ENCODE measurements at places on chromosomes 6 and 20.

GRCh38 chr20:13186043-13186774, 34.9 kb upstream of the ISM1 start:
- no peak for DNase-seq

- no peak for DNase-seq
Observed at GRCh38 chr6:56335726-56336125, 88.3 kb upstream of the COL21A1 start.

DNA sequence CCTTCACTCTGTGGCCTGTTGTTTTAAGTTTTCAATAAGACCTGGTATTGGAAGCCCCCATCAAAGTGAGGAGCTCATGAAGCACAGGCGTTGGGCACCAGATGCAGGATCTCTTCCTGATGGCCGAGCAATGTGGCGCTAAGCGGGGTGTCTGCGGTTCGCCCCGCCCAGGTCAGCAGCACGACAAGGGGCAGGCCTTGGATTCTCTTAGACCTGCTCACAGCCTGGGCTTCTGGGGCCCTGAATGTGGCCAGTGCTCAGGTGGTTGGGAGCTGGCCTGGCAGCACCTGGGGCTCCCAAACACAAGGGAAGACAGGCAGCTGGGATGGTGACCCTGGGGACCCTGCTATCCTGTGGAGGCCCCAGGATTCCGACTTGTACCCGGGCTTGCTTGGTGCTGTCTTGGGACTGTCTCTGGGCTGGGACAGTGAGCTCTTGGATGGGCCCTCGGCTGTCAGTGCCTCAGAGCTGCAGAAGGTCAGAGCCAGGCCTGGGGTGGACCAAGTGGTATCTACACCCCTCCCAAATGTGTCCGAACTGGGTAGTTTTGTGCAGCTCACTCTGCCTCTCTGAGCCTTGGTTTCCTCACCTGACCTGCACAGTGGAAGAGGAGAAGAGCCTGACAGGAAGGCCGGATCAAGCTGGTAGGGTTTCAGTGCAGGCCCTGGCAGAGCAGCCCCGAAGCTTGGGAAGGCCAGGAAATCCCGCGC, 69.1 kb downstream of the PHACTR3 start:
- DNase-seq: no peak

- peak; percentile 96 for DNase-seq
Observed at GRCh38 chr20:59042796-59043631, 428 bp upstream of the PRELID3B start.

DNA sequence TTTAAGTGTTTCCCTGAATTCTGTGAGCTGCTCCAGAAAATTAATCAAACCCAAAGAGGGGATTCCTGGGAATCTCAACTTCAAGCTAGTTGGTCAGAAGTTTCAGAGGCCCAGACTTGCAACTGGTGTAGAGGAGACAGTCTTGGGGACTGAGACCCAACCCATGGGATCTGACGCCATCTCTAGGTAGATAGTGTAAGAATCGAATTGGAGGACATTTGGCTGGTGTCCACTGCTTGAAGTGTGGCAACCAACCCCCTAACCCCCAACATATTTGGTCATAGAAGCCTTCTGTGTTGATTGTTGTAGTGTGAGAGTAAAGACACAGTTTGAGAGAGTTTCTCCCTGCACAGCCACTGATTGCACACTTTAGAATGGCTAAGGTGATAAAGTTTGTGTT, 103.5 kb upstream of the CARMIL1 start:
- DNase-seq: no peak

DNA sequence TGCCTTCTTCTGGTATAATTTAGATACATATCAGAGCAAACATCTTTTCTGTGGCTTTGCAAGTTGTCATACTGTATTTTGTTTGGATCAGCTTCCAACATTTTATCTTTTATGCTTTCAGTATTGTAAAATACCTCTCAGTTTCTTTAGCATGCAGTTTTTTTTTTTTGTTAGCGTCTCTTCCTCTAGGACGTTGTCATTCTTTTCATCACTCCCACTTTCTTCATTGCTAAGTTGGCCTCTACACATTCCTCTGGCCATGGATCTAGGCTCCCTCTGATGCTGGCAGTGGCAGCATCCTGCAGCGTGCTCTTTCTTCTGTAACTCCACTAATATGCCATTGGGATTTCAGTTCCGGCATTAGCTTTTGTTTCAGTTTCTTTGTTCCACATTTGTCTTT, 21.7 kb downstream of the RPRD1B start:
- no peak for DNase-seq

DNA sequence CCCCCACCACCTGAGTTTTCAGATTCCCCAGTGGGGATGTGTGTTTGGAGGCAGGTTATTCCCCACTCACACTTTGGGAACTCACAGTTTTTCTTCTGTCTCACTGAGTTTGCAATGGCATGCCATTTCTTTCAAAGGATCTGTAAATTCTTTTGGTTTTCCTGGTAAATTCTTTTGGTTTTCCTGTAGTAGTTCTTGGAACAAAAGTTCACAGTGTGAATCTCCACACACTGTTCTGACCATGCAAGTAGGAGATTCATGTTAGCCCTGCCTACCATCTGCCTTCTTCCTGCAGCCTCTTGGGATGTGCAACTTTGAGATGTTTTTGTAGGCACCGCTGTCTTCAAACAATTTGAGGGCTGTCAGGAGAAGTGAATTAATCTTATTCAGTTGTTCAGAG, 165.6 kb upstream of the OGFRL1 start:
- no peak for DNase-seq

GRCh38 chr6:63424636-63425035, 104.9 kb upstream of the LGSN start:
- no peak for DNase-seq

GRCh38 chr6:5184218-5184617, 76.5 kb downstream of the LYRM4 start:
- DNase-seq: no peak

DNA sequence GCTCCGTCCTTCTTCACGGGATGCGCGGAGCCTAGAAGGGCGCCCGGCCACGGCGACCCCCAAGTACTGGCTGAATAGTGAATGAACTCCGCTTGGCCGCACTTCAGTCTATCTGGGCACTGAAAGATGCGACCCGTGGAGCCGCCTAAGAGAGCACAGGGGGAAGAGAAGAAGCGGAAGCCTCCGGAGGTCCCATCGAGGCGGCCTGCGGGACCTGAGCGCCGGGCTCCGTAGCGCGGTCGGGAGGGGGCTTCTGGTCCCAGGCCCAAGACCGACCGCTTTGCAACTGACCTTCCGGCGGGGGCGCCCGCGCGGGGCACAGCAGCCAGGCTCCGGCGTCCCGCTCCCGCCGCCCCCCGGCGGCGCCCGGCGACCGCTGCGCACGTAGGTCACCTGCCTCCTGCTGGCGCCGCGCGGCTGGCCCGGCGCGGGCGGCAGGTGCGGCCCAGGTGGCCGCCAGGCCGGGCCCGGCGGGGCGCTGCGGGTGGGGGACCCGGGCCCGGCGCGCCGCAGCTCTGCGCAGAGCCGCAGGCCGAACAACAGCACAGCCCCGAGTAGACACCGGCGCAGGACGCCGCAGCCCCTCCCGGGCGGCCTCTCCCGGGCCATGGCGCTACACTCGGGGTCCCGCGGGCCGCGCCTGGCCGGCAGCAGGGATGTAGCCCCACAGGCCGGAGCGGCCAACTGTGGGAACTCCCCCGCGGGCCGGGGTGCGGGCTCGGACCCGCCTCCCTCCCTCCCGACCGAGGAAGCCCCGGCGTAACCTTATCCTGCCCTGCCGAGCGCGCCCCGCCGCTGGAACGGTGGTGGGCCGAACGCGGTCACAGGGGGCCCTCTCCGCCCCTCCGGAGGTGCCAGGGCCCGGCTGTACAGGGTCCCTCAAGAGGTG, at the start of gene METTL24:
TSS of gene METTL24 (minus strand) at position 686 of the 889 bp plus-strand sequence. CDS start at position 609, 77 bp downstream.
- peak; percentile 37 for DNase-seq

DNA sequence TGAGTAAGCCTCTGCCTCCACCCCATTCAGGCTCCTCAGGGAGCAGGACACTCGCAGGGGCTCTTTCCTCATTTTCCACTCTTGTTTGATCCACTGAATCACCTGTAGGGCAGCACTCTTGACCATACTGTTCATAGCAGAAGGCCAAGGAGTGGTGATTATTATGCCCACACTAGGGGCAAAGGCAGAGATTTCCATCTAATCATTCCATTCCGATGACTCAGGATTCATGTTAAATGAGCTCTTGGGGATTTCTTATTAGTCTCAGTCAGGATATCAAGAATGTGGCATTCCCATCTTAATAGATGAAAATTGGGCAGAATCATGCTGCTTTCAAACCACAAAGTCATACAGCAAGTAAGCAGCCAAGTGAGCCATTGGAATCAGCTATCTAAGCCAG, 101.9 kb upstream of the MOCS1 start:
- DNase-seq: no peak

DNA sequence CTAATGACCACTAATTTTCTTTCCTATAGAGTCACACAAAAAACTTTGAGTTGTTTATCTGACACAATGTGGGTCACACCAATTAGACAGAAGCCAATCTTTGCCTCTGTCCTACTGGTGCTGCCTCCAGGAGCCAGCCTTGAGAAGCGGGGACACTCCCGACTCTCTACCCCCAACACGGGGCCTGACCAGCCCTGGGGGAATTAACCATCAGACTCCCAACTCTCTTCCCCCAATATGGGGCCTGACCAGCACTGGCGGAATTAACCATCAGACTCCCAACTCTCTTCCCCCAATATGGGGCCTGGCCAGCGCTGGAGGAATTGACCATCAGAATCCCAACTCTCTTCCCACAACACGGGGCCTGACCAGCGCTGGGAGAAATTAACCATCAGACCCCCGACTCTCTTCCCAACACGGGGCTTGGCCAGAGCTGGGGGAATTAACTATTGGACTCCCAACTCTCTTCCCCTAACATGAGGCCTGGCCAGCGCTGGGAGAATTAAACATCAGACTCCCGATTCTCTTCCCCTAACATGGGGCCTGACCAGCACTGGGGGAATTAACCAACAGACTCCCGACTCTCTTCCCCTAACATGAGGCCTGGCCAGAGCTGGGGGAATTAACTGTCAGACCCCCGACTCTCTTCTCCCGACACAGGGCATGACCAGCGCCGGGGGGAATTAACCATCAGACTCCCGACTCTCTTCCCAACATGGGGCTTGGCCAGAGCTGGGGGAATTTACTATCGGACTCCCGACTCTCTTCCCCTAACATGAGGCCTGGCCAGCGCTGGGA, 12.5 kb downstream of the CST7 start:
- no peak for DNase-seq

GRCh38 chr20:59087829-59088433, 45.3 kb upstream of the PRELID3B start:
- DNase-seq: peak; percentile 75

DNA sequence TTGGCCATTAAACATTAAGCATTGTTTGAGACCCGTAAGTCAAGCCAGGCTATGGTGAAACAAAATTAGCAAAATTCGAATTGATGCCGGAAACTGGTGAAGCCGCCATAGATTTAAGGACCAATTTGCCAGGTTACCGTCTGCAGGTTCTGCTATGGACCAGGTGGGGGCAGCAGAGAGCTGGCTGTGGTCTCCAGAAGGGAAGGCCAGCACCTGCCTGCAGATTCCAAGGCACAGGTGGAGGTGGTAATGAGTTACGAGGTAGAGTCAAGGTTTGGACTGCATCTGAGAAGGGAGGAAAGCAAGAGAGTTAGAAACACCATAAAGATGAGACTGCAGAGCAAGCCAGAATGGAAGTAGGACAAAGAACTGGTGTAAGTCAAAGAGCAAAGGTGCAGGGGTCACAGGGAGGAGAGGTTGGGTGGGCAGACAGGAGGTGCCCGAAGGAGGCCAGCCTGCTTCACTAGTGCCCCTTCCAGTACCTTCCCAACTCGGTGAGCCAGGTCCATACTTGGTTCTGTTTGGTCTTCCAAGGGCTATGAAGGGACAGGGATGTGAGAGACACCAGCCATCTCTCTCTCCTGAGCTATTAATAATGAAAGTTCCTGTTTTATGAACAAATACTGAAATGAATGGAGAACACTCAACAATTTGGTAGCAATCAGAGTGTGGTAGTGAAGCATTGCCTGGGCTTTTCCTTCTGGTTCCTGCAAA, 131.6 kb upstream of the ESR1 start:
- peak; percentile 28 for DNase-seq

DNA sequence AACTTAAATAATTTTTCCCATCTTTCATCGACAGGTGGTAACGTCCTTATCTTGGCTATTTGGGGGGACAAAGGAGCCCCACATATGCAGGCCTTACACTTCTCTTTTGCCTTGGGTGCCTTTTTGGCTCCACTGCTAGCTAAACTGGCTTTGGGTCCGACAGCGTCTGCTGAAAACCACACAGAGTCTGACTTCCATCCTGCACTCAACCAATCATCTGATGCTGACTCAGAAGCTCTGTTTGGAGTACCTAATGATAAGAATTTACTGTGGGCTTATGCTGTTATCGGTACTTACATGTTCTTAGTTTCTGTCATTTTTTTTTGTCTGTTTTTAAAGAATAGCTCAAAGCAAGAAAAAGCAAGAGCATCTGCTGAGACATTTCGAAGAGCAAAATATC, 178.5 kb downstream of the SLC16A10 start:
- no peak for DNase-seq

- DNase-seq: peak; percentile 49
Observed at GRCh38 chr20:373171-373890, 7.2 kb upstream of the TRIB3 start.

GRCh38 chr6:117265410-117266256, at the start of gene VGLL2:
Gene VGLL2, plus strand, starts transcription at chr6:117265558. Its CDS starts 206 bp downstream, at chr6:117265764.
- peak; percentile 84 for DNase-seq

- no peak for DNase-seq
Observed at GRCh38 chr6:149209871-149210775, 107.4 kb upstream of the TAB2 start.

- DNase-seq: no peak
Observed at GRCh38 chr20:24891546-24892393, 57.3 kb upstream of the CST7 start.

DNA sequence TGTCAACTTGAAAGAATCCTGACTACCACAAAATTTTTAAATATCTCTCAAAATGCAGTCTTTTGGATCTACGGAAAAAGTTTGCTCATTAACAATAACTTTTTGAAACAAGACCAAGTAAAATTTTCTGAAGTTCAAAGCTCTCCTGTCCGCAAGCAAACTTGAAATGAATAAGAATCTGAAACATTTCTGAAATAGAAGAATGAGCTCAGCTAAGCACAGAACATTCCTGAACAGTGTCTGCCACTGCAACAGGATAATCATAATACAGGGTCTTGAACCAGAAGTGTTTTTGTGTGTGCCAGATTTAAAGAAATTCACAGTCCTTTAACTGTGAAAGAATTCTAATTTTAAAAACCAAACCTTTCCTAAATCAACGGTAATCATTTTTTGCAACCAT, 49.1 kb upstream of the TASP1 start:
- DNase-seq: no peak

- DNase-seq: no peak
Observed at GRCh38 chr6:77876300-77876699, 223.5 kb downstream of the MEI4 start.

- peak; percentile 26 for DNase-seq
Observed at GRCh38 chr6:30007132-30007764, 53.8 kb upstream of the POLR1H start.

- no peak for DNase-seq
Observed at GRCh38 chr20:45782890-45783289, 8.8 kb downstream of the WFDC3 start.

All from femur (tissue), 1 donor.